ENCODE measurements at places on chromosomes 4 and X.
A peak's percentile ranks its signal among the peaks of the same experiment; 100 is the strongest.

GRCh38 chr4:40511036-40511614 lies 118.5 kb downstream of the RBM47 start:
- DNase-seq: no peak

DNA sequence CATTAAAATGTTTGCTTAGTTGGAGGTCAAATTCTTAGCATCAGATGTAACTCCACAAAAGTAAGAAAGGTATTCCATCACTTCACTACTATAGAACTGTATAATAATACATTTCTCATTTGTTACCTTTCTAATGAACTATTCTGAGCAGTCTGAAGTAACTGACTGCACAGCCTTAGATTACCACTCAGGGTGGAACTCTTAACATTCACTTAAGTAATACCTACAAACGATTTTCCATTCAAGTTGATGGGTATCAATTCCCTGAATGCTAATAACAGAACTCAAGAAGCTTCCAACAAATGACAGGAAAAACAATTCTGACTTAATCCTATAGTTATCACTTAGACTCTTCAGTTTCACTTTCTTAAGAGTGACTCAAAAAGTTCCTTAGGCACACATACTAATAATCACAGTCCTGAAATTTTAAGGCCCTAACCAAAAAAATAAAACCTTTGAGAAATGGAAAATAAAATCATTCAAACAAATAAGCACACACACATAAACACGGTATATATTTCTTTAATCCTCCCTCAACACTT lies 20.9 kb downstream of the HNRNPD start:
- no peak for DNase-seq

DNA sequence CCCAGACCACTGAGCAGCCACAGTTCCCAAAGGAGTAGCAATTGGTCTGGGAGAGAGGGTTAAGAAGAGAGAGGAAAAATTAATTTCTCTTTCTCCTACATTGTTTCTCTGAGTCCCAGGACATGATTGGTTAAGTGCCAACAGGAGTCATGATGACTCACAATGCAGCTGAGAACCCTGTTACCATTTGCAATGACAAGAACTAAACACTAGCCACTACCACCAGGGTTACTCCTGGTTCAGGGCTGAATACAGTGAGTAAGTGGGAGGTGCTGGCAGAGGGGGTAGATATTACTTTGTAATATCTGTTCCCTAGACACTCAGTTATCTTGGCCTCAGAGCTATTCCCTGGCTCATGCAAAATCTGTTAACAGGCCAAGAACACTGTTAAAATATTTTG lies 18.0 kb downstream of the ETDC start:
- DNase-seq: no peak

- no peak for DNase-seq
Observed at GRCh38 chrX:1500701-1501624, 36.0 kb downstream of the P2RY8 start.

DNA sequence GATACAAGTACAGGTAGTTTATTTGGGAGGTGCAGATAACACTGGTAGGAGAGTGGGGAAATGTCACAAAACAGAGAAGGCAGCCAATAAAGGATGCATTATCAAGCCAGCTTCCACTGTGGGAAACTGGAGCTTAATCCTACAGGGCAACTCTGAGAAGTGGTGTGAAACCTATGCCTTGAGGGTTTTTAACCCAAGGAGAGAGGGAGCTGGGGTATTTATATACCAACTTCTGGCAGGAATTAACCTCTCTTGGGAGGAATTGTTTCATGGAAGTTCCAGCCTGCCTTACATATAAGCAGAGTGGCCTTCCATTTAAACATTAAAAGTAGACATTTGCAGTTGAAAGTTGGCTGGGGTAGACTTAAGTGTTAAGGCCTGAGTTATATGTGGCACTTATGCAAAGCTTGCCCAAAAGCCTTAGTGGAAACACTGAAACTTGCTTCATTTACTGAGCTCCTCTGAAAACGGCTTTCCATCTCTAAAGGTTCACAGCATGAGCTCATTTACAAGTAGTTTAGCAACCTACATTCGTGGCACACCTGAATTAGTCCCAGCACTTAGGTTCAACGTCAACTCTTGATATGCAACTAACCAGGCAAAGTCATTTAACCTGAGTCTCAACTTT lies 19.2 kb downstream of the MAGEB17 start:
- DNase-seq: no peak

GRCh38 chrX:124433186-124433585 lies 86.8 kb downstream of the SH2D1A start:
- DNase-seq: no peak

DNA sequence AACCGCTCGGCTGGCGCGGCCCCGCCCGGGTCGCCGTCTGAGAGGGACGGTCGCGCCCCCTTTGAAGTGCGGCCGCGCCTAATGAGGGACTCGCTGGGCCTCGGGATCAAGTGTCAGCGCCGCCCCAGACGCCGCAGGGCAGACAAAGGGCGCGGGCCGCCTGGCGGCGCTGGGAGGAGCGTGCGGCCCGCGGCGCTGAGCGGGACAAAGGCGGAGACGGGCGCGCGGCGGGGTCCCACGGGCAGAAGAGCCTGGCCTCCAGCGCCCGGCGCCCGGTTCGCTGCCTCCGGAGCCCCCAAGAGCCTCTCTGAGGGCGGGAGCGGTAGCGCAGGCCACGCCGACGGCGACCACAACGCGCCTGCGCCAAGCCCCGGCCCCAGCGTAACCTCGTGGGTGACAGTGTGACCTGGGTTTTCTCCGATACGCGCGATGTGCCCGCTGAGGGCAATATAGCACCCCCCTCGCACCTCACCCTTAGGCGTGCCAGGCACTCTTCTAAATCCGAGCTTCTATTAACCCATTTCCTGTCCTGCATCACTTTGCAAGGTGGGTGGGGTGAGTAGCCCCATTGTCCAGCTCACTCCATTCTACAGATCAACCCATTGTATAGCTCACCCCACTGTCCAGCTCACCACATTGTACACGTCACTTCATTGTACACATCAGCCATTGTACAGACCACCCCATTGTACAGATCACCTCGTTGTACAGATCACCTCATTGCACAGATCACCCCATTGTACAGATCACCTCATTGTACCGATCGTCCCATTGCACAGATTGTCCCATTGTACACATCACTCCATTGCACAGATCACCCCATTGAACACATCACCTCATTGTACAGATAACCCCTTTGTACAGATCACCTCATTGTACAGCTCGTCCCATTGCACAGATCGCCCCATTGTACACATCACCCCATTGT lies 33.7 kb upstream of the STX18 start:
- DNase-seq: peak; percentile 41

- DNase-seq: no peak
Observed at GRCh38 chr4:4752025-4752424, 107.4 kb upstream of the MSX1 start.

DNA sequence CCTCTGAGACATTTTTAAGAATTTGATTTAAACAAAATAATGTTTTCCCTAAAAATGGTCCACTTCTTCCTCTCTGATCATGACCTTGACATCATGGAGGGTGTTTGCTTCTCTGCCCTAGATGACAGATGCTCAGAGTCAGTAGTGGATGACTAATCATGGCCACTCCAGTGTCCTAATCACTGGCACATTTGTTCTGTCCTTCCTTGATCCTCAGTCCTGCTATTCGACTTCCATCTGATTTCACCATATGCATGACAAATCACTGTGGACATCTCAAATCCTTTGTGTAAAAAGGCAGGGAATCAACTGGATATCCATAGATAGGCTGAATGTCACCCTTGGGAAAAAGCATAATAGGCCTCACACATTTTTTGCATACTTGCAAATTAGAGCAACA lies 9.0 kb downstream of the CRMP1 start:
- no peak for DNase-seq

- no peak for DNase-seq
Observed at GRCh38 chrX:95332530-95332929, 1352.1 kb upstream of the DIAPH2 start.
